Pulmonary artery endothelial cell (primary cell): ENCODE measurements at places on chromosomes 5 and 9.

DNA sequence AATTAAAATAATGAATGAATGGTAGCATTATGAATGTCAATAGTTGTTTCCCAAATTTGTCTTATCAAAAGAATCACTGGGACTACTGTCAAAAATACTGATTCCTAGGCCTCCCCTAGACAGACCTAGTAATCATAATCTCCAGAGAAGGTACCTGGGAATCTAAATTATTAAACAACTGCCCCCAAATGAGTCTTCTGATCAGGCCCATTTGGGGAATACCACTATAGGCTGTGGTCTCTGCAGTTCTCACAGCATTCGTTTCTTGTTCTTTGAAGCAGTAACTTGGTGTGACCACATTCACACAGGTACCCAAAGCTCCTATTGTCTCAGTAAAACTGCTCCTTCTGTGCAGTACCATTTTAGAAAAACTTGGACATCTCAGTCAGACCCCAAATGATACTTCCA lies 230.9 kb downstream of the PIK3R1 start:
- no peak for DNase-seq

DNA sequence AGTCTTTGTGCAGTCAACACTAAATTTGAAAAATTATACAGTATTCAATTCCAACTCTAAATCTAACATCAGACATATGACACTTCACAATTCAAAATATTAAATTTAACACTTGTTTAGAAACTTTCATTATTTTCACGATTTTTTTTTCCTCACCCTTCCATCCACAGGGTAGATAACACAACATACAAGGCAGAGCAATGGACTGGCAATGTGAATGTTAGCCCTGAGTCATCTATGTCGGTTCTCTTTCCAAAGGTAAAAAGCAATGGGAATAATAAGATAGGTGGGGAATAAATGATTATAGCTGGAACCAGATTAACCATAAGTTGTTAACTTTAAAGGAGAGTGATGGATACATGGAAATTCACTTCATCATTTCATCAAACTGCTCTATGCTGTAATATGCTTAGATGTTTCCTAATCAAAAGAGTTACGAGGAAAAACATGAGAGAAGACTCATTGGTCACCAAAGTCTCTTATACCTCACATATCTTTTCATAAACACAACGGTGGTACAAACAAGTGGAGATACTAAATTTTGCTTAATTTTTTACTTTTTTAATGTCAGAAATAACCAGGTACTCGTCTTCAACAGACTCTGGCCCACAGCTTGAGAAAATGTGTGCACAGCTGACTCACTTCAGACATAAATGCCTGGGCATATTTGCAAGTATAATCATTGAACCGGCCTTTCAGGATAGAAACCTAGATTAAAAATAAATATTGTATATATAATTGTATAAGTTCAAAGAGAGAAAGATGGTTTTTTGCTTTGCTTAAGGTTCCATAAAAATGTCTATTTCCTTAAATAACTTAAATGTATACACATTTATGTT lies 23.0 kb downstream of the RFX3 start:
- no peak for DNase-seq

DNA sequence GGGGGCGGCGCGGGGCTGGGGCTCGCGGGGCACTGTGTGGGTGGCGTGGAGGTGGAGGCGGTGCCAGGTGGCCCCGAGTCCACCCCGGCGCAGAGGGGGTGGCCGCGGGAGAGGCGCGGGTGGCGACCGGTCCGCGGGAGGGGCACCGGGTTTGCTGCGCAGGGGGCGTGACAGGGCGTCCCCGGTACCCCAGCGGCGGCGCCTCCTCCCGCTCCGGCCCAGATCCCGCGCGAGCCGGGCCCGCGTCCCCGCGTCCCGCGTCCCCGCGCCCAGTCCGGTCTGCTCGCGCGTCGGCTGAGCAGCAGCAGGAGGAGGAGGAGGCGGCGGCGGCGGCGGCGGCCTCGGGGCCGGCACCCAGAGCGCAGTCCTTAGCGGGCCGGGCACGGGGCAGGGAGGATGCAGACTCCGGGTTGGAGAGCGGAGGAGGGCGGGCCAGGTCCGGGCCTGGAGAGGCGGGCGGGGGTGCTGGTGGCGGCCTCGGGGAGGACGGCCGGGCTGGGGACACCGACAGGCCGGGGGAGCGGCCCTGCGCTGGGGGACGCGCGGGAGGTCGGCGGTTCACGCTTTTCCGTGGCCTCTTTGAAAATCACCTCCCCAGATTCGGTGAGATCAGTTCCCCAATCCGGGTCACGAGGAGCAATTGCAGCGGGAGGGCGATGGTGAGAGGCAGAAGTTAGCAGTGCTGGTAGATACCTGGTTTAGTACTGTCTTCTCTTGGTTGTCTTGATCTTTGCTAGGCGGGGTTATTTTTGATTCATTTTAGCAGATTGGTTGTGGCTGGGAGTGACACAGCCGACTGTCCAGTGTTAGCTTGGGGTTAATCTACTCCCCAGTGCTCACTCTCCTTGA lies 1.7 kb downstream of the TRIO start:
- no peak for DNase-seq

DNA sequence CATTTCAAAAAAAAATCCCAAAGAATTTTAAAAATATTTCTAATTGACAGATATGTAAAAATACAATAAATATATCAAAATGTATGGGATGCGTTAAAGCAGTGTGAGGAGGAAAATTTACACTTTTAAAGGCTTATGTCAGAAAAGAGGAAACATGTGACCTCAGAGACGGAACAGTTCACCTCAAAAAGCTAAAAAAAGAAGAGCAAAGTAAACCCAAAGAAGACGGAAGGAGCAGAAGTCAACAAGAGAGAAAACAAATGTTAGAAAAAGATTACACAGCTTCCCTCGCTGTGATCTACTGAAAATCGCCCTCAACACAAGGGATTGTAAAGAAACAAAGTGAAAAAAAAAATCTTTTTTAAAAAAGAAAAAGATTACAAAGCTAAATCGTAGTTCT lies 186.9 kb downstream of the AUH start:
- no peak for DNase-seq

GRCh38 chr9:109458453-109459211 lies 39.5 kb downstream of the PTPN3 start:
- no peak for DNase-seq

- no peak for DNase-seq
Observed at GRCh38 chr5:150289551-150290390, at the start of gene CAMK2A. Gene CAMK2A (minus strand): TSS chr5:150289773. CDS start chr5:150289625, 148 bp downstream.

GRCh38 chr9:14281136-14281795 lies 32.7 kb downstream of the NFIB start:
- DNase-seq, result no peak
